ENCODE measurements at places on chromosomes 16 and 17.

GRCh38 chr17:82821554-82821953, 18.3 kb downstream of the ZNF750 start:
- DNase-seq, result no peak

DNA sequence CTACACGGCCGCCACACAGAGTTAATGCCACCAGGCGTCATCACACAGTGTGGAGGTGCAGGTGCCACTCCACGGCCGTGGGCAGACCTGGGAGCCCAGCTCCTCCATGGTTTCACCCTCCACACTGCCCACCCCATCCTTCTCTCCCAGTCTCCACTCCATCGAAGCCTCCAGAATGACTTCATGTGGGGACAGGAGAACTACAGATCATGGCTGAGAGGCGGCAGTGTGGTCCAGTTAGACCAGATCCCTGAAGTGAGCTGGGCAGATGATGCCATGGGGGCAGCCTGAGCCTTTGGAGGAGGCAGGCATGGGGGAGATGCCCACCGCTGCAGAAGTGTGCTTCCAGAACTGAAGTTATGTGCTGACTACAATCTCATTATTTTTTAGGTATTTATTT, 38.0 kb upstream of the FAAP100 start:
- DNase-seq, result no peak

GRCh38 chr17:77563439-77564102, 394.9 kb upstream of the TNRC6C start:
- DNase-seq, result no peak

GRCh38 chr16:81517629-81518438, 73.2 kb downstream of the CMIP start:
- DNase-seq, result no peak

DNA sequence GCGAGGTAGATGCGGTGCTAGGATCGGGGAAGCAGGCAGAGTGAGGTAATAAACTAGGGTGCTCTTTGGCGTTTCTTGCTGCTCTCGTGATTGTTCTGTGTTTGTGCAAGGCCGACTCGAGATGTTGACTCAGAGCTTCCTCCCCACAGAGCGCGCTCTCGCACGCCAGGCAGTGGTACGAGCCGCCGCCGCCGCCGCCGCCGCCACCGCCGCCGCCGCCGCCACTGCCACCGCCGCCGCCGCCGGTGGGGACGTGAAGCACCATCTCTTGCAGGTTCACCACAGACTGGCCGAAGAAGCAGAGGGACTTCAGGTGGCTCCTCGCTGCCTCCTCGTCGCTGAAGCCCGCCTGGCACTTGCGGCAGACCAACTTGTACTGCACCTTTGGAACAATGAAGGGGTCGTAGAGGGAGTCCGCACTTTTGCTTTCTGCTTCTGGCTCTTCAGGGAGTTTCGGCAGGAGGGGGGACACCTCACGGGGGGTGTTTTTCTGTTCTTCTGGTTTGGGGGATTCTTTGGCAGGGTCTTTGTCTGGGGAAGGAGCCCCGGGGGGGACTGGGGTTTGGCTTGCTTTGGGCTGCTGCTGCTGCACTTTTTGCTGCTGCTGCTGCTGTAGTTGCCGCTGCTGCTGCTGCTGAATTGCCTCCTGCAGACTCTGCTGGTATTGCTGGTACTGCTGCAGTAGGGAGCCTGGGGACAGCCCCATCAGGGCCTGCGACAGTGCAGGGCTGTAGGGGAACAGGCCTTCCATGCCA, 260.2 kb downstream of the ZFHX3 start:
- DNase-seq, result peak; percentile 17

GRCh38 chr17:40980596-40980995, 3.5 kb downstream of the KRT40 start:
- no peak for DNase-seq

DNA sequence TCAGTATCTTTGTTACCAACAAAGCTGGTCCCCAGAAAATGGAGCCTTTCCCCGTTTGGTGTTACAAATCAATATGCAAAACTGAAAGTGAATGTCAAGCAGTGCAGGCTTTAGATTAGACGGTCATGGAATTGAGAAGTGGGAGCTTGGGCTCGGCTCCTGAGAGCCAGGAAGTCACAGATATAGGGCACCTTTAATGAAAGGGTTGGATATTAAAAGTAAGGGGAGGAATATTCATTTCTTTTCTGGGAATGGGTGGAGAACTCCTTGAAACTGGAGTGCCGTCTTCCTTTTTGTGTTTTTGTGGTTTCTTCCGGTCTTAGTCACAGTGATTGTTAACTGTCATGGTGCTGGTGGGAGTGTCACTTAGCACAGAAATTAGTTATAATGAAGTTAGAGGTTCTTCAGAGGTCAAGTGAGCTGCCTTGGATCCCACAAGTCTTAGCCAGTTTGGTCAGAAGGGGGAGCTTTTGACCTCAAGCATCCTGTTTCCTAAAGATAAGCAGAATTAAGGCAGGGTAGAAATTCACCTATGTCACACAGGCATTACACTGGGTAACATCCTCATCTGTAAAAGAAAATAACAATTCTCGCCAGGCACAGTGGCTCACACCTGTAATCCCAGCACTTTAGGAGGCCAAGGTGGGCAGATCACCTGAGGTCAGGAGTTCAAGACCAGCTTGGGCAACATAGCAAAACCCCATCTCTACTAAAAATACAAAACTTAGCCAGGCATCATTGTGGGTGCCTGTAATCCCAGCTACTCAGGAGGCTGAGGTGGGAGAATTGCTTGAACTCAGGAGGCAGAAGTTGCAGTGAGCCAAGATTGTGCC, 9.6 kb upstream of the EIF1 start:
- DNase-seq, result peak; percentile 46

DNA sequence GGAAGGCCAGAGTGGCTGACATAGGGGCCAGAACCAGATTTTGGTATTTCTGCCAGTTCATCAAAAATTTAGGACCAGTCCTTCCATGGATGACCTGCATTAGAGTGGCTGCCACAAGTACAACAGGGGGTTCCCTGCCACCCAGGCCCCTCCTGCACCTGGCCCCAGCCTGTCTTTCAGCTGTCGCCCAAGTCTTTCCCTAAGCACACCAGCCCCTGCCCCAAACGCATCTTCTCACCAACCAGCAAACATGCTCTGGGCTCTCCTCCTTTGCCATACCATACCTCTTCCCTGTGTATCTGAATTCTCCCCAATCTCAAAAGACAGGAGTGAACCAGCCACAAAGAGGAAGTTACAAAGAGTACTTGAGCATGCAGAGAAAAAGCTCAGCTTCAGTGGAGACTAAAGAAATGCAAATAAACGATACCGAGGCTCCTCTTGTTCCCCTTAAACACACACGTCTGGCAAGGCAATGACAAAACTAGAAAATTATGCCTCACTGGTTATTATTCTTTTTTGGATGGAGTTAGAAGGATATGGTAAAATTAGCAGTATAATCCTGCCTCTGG, 130.6 kb downstream of the DYNLRB2 start:
- no peak for DNase-seq

DNA sequence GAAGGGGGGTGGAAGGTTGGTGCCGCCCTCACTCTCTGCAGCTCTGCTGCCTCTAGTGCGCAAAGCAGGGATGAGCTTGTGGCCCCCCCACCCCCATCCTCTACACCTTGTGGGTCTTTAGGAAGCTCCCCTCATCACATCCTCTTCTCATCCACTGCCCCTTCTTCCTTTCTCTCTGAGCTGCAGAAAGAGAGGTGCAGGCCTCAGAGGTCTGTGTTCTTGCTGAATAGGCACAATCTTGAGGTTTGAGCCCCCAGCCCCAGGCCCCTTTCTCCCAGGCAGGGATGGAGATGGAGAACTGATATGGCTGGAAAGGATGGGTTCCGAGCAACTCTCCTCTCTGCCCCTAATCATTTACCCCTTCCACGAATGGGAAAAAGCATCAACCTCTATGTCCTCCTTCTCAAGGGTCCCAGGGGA, 2.6 kb downstream of the CACNA1G start:
- DNase-seq, result no peak
